ENCODE measurements at places on chromosomes 11 and 22.

DNA sequence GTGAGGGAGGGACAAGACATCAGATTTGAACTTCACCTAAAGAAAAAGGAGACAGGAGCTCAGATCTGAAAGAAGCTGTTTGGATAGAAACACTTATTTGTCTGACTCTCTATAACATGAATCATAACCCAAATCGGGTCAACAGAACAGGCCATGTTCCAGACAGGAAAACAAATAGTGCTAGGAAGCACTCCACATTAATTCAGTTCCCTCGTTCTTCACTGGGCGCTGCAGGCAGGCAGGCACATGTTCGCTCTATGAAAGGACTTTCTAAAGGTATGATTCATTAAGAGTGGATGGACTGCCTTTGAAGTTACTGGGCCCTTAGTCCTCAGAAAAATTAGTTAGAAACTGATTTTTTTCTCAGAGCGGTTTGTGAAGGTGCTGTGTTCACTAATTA lies 137.5 kb upstream of the TRPC6 start:
- peak; percentile 10 for DNase-seq

GRCh38 chr11:131662317-131662972 lies 292.0 kb downstream of the NTM start:
- DNase-seq, result no peak

DNA sequence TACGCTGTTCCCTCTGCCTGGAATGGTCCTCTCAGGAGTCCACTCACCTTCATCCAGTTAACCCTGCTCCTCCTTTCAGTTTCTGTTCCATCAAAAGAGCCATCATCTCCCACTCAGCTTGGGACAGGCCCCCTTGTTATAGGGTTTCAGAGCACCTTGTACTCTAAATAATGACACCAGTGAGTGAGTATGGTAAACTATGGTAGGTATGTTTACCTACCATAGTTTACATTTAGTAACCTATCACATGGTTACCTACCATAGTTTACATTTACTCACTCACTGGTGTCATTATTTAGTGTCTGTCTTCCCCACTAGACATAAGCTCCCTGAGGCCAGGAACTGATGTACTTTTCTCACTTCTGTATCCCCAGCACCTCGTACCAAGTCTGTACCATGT lies 130.2 kb upstream of the SESN3 start:
- no peak for DNase-seq

DNA sequence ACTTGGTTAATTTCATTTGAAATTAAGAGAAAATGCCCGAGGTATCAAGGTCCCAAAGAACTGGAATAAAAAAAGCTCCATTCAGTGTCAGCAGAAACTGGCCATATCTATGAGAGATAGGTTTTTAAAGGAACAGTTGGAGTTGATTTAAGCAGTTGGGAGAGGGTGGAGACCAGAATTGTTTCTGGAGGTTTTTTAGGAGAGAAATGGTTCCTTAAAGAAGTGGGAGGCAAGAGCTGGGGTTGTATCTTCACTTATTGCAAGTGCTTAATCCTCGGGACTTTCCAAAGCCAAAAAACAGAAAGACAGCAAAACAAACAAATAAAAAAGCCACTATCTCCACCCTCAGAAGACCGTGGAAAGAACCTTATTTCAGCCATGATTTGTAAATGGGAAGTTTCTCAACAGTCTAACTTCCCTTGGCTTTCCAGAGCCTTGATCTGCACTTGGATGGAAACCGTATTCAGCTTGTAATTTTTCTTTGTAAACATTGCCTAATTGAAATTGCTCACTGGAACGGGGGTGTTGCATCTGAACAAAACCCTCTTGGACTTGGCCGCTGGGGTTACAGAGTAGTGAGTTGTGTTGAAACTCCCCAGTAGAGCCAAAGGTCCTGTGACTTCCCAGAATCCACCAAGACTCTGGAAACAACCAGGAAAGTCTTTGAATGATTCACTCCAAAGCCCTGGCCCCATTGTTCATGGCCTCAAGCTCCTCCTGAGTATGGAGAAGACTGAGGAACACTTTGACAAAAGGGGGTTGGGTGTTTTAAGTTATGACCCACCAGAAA lies 115.6 kb downstream of the SLC1A2 start:
- DNase-seq, result peak; percentile 98

DNA sequence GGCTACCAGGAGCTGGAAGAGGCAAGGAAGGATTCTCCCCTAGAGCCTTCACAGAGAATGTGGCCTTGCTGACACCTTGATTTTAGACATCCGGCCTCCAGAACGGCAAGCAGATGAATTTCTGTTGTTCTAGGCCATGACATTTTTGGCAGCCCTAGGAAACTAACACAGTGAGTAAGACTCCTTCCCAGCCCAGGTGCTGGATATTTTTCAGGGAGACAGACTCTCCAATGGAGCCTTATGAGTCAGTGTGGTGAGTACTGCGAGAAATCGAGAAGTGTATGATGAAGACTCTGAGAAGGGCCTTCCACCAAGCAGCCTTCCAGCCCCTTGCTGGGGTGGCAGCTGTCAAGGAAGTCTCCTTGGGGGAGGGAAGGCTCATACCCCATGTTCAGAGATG lies 114.4 kb downstream of the OSBP2 start:
- peak; percentile 59 for DNase-seq

DNA sequence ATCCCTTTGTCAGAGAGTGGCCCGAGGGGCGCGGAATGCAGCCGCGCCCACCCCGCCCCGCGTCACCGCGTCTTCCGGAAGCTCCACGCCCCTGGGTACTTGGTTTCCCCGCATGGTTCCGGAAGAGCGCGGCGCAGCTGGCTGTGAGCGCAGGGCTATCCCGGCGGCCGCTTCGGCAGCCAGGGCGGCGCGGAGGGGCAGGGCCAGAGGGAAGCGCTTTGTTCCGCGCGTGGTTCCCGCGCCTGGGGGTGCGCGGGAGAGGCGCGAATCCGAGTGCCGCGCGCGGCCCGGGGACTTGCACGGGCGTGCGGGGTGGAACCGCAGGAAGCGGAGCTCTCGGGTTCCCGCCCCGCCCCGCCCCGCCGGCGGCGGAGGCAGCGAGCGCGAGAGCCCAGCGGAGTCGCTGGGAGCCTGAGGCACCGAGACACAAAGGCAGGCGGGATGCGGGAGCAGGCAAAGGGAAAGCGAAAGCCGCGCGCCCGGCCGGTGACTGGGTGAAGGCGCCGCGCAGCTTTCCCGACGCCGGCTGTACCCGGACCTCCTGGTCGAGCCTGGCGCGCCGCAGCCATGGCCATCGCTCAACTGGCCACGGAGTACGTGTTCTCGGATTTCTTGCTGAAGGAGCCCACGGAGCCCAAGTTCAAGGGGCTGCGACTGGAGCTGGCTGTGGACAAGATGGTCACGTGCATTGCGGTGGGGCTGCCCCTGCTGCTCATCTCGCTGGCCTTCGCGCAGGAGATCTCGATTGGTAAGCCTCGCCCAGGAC lies at the start of gene PANX1:
Gene PANX1 (plus strand): TSS at position 96 of the 766 bp plus-strand sequence. CDS start 472 bp downstream, at position 568.
- peak; percentile 72 for DNase-seq

- DNase-seq, result no peak
Measured at GRCh38 chr11:15829312-15829711, 527.0 kb downstream of the SOX6 start.

DNA sequence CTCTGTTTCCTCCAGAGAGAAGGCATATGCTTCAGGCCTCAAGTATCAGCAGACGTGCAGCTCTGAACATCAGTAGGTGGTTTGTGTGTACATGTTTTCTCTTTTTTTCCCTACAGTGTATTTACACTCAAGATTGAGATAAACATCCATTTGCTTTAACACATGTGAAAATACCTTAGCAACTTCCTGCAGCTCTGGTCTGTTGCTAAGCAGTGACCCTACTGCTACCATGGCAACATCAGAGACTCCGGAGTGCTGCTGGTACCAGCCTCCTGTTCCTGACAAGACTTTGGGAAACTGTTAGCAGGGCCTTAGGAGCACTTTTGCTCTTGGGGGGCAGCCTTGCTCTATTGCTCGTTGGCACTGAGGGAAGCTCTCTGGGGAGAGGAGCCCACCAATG lies 221.2 kb upstream of the PLET1 start:
- no peak for DNase-seq

DNA sequence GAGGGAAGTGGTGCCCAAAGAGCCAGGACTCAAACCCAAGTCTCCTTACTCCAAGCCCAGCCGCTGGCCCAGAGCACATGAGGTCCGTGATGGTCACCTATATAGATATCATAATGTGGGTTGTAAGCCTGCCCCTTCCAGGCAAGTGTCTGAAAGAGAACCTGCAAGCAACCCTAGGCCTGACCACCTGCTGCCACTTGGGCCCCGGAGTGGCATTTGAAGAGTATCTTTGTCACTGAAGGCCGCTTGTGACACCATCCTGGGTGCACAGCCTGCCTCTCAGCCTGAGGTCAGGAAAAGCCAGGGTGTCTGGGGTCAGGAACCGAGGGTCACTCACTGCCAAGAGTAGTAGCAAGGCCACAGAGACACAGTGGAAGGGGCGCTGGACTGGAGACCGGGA lies 32.4 kb downstream of the OTOG start:
- no peak for DNase-seq

- no peak for DNase-seq
Measured at GRCh38 chr22:36911887-36912661, 1.4 kb upstream of the CSF2RB start.

- DNase-seq, result no peak
Measured at GRCh38 chr22:32776802-32777201, 24.7 kb upstream of the TIMP3 start.

GRCh38 chr11:64686466-64687170 lies 36.4 kb downstream of the NRXN2 start:
- DNase-seq, result no peak

GRCh38 chr11:46347637-46348311 lies 511 bp downstream of the DGKZ start:
- no peak for DNase-seq

GRCh38 chr22:49827853-49828598 lies at the start of gene BRD1:
Gene BRD1 (minus strand): TSS chr22:49827873. CDS start chr22:49824317, 3,556 bp downstream.
- DNase-seq, result peak; percentile 50

DNA sequence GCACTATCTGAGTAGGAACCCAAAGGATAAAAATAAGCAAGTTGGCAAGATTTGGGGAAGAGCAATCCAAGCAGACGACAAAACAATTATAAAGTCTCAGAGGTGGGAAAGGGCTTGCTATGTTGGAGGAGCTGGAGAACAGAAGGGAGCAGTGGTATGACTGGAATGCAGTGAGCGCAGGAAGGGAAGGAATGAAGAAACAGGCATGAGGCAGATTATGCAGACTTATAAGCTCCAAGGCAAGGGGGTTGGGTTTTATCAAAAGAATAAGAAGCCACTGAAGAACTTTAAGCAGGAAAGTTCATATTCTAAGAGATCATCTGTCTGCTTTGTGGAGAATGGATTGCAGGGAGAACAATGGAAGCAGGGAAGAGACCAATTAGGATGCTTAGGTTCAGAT lies 31.7 kb downstream of the PGM2L1 start:
- peak; percentile 4 for DNase-seq

GRCh38 chr11:25710975-25711374 lies 621.0 kb upstream of the ANO3 start:
- DNase-seq, result no peak

DNA sequence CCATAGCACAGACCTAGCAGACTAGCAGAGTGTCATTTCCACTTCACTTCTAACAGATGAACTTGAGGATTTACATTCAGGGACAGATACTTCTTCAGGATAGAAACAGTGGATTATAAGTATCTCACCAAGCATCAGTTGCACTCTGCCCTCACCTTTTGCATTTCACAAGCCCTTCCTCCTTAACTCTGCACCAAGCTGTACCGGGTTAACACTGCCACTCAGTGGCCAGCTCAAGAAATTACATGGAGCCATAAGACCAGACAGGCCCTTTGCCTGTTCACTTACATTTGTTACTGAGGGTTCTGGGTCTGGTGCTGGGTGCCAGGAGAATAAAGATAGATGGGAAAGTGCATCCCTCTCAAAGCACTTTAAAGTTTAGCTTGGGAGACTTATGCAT lies 309.8 kb downstream of the SHANK2 start:
- peak; percentile 12 for DNase-seq

DNA sequence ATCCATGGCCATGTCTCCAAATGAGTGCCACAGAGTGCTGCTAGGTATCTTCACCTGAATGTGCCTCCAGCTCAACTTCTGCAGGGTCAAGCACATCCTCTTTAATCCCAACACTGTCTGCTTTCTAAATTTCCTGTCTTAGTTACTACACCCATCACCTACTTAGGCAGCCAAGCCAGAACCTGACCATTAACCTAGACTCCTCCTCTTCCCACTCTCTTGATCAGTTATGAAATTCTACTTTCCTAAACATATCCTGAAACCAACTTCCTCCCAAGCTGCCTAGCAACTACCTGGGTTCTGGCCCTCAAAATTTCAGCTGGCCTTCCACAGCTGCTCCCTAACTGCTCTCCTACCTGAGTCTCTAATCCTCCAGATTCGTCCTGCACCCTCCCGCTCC lies 22.7 kb downstream of the CADM1 start:
- no peak for DNase-seq

DNA sequence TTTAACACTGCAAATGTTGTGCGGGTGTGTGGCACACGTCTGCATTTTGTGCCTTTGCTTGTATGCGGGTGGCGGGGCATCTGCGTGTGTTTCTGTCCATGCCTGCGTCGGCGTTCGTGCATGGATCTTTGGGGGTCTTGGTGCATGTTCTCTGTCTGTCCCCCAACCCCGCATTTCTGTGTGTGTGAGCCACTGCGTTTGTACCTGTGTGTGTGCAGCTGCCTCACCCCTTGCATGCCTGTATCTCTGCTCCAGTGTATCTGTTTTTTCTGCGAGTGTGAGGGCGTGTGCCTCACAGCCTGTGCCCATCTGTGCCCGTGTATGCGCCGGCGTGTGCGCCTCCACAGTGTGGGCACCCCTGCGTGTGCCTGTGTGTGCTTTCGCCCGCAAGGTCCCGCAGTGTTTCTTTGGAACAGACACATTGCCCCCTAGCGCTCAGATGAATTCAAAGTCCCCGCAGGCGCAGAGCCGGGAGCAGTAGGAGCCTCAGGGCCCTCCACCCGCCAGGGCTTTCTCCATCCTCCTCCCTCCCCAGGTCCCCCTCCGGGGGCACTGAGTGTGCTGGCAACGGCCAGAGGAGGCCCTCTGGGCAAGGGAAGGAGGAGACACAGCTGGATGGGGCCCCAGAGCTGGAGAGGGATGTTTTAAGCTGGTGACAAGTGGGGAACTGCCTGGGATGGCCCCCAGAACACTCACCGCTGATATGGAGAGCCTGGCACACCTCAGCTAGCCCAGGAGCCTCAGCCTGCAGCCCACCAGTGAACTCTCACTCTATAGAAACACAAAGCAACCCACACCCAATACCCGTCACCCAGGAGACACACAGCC lies 3.1 kb upstream of the MN1 start:
- DNase-seq, result peak; percentile 59

GRCh38 chr11:111604392-111605009 lies 2.3 kb downstream of the SIK2 start:
- DNase-seq, result peak; percentile 69

DNA sequence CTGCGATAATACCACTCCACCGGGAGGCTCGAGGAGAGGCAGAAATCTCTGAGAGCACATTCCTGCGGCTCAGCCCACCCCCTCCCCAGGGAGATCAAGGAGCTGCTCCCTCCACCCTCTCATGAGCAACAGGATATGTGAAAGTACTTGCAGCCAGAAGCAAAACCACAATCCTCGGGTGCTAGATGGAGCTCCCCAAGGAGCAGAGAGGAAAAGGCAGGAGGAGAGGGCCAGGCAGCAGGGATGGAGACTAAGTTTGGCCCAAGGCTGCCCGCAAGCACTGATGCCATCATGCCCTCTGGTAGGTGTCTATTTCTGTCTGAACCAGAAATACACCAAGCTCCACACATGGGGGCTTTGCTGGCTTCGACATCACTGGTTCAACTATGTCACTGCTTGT lies 22.3 kb downstream of the VPS37C start:
- DNase-seq, result peak; percentile 78

All from fibroblast of mammary gland (primary cell).